A172 (cell line): ENCODE measurements at places on chromosomes 7 and 10. TPM values are rescaled to one million over a fixed set of nuclear protein-coding genes. Genes with fewer than 3 reads are reported as not detected.

DPP6 gene
- not detected in 2 replicates for total RNA-seq

GRCh38 chr10:49081547-49082275 is 33.6 kb downstream of the VSTM4 start:
- DNase-seq, result no peak

EPDR1 gene
- 51.9 and 64.0 TPM in 2 replicates for total RNA-seq

GRCh38 chr7:7970531-7971307 is 2.1 kb downstream of the GLCCI1 start:
- peak; percentile 26 for DNase-seq

DNA sequence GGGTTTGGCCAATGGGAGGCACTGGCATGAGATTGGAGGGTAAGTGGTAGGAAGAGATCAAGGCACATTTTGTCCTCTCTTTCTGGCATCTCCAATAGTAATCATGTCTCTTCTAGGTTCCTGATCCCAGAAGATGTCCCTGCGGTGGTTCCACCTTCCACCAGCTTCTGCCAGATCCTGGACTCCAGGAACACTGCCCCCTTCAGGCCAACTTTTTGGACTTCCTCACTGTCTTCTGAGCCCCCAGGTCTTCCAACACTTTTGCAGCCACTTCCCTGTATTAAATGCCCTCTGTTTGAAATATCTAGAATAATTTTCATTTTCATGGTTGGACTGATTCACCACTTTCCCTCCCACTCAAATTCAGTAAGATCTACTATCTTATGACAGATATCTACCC is 60.9 kb downstream of the BAMBI start:
- DNase-seq, result no peak

GRCh38 chr7:146424084-146424483 is 307.5 kb downstream of the CNTNAP2 start:
- no peak for DNase-seq

DNA sequence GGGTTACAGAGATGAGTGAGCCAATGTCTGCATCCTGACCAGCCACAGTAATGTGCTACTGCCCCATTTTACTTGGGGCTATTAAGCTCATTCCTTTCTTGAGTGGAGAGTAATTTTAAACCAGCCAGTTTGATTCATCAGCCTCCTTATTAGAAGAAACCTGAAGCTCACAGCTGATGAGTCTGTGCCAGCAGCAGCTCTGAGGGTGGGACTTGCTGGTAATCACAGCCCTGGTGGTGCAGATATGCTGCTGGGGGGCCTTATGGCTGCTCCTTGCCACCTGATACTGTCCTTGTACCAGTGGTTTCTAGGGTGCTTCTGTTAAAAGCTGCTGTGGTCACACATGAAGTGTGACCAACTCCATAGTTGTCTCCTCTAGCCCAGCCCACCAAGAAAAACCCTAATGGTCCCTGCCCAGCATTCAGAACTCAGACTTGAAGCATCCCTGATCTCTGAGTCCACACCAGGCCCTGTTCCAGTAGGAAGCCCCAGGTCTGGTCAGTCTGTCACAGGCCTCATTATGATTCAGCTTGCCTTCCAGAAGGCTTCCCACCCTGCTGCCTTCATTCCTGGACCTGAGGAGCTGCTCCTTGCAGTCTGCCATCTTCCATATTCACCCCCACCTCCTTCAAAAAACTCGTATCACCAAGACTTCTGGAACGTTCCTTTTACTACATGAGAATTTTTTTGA is 28.9 kb upstream of the RBM20 start:
- DNase-seq, result no peak

DNA sequence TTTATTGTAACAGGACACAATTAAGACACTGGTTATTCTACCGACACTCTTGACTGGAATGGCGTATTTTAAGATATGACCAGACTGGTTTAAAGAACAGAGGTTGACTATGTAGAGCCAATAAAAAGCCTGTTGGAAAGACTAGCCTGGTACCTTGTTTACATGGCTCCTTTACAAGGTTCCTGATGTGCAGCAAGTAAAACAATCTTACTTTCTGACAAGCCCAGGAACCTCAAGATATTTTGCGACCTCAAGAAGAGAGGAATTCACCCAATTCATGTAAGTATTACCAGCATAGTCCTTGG is 14.1 kb downstream of the LARP4B start:
- DNase-seq, result no peak

DNA sequence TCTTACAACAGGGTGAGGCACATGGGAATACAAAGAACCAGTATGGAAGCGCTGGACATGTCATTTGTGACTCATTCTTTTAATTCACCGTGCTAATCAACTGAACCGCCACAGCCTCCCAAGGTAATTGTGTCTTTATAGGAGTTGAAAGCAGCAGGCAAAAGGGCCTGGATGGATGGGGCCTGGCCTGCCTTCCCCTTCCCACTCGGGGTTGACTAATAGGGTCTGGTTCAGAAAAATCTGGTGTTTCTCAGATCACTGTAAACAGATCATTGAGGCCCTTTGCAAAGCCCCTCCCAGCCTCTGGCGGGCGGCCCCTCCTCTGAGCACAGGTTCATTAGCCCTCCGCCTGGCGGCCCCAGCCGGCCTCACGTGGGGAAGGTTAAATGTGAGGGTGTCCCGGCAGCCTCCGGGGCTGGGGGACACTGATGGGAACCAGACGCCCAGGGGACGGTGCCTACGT is 100.8 kb downstream of the EBF3 start:
- DNase-seq, result no peak

CALHM1 gene
- total RNA-seq, result not detected in 2 replicates

GRCh38 chr10:115073796-115074195 is 19.4 kb upstream of the ATRNL1 start:
- no peak for DNase-seq

- no peak for DNase-seq
Measured at GRCh38 chr10:37582237-37582636, 275.2 kb downstream of the ZNF248 start.

DNA sequence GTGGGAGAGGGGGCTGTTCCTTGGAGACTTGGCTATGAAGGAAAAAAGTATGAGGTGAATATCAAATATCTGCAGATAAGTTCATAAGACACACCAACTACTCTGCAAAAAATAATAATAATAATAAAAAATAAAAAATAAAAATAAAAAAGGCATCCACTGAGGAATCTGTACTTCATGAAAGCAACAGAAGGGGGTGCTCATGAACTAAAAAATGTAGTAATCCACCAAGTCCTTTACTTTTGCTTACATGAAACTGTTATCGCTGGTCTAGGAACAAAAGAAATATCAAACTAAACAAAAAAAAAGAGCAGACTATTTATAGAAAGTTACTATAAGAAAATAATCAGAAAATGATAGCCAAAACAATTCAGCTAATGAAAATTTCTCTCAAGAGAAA is 579.0 kb downstream of the PHTF2 start:
- DNase-seq, result no peak

GRCh38 chr10:117346574-117346973 is 28.7 kb downstream of the PDZD8 start:
- no peak for DNase-seq

GRCh38 chr7:70694434-70694970 is 437.4 kb upstream of the GALNT17 start:
- DNase-seq, result peak; percentile 35

- no peak for DNase-seq
Measured at GRCh38 chr10:10551596-10552301, 465.9 kb upstream of the CELF2 start.

ADARB2 gene
- 0.38 and 1.2 TPM in 2 replicates for total RNA-seq

CLEC5A gene
- total RNA-seq, result not detected in 2 replicates

GRCh38 chr10:42111076-42111475 is 527.3 kb downstream of the ZNF33B start:
- DNase-seq, result no peak

DNA sequence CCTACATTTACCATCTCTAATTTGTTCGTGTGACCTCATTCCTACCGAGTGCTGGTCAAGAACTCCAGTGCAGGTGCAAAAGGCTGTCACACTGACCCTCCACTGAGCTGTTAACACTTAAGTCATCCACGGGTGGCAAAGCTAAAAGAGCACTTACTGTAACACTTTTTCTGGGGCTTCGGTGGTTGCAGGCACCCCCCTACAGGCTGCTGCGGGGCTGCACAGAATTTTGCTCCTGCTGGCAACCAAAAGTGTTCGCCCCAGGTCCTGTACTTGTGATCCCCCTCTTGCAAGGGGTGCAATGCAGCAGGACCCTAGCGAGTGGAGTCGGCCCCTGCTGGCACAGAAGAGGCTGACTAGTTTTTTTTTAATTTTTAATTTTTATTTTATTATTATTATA is 298.9 kb upstream of the CNTNAP2 start:
- no peak for DNase-seq

DNA sequence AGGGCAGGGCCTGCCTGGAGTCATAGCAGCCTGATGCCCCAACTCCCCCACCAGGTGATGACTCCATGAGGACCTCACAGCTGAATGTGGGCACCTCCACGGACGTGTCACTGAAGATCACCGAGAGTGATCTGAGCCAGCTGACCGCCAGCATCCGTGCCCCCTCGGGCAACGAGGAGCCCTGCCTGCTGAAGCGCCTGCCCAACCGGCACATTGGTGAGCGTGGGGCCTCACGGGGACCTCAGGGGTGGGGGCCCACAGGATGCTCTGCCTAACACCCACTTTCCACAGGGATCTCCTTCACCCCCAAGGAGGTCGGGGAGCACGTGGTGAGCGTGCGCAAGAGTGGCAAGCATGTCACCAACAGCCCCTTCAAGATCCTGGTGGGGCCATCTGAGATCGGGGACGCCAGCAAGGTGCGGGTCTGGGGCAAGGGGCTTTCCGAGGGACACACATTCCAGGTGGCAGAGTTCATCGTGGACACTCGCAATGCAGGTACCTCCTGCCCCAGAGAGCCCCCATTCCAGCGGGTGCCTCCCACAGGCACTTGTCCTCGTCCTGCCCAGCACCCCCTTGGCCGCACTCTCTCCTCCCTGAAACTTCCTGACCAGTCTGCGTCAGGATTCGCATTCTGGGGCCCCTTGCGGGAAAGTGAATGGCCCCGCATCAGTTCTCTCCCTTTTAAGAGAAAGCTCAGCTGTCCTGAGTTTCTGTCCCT is 10.0 kb upstream of the ATP6V1F start:
- DNase-seq, result no peak

DNA sequence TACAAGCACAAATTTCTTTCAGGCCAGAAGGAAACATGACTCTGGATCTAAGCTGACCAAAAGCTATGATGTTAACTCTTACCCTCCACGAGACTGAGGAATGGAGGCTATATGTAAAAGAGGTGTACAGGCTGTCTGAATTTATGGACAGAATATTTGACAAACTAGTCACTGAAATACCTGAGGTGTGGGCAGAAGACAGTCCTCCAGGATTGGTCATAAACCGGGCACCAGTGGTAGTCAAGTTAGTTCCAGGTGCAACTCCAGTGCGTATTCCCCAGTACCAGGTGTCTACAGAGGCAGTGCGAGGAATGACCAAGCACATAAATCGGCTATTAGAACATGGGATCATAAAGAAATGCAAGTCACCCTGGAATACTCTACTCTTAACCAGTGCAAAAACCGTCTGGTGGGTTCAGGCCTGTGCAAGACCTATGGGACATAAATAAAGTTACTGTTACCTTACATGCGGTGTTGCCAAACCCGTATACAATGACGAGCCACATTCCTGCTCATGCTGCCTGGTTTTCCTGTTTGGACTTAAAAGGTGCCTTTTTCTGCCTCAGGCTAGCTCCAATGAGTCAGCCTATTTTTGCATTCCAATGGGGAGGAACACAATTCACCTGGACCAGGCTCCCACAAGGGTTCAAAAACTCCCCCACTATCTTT is 6.7 kb upstream of the CYREN start:
- no peak for DNase-seq

- DNase-seq, result no peak
Measured at GRCh38 chr10:42998481-42999384, 78.1 kb upstream of the RET start.

DNA sequence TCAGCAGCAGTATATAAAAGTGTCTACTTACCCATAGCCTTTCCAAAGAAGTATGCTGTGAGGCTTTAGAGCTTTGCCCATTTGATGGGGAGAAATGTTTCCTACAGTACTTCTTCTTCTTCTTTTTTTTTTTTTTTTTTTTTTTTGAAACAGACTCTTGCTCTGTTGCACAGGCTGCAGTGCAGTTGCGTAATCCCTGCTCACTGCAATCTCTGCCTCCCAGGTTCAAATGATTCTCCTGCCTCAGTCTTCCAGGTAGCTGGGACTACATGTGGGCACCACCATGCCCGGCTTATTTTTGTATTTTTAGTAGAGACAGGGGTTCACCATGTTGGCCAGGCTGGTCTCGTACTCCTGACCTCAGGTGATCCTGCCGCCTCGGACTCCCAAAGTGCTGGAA is 101.7 kb upstream of the TMEM26 start:
- no peak for DNase-seq

- DNase-seq, result no peak
Measured at GRCh38 chr10:88471899-88472298, 111.2 kb downstream of the RNLS start.

DNA sequence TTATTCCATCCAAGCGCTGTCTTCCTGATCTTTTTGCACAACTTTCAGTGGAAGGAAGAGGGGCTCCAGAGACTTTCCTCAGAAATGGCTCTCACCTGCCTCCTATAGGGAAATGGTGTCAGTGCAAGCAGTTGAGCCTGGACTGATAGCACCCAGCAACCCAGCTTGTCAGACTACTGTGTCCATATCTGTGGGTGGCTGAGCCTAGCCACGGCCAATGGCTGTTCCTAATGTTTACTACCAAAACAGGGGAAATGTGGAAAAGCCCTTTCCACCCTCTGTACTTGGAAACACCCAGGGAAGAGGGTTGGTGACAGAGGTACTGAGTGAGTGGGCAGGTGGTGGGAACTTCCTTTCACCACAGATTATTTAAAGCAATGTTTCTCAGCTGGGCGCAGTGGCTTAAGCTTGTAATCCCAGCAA is 4.3 kb upstream of the YKT6 start:
- peak; percentile 73 for DNase-seq

DNA sequence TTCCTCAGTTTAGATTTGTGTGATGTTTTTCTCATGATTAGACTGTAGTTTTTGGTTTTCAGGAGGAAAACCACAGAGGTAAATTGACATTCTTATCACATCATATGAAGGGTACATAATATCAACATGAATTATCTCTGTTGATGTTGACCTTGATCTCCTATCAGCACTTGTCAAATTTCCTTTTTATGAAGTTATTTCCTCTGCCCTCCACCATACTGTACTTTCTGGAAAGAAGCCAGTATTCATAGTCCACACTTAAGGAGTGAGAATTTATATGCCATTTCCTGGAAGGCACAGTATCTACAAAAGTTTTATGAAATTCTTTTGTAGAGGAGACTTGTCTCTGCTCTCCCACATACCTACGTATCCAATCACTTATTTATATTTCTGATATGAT is 807.2 kb upstream of the MBL2 start:
- no peak for DNase-seq

- DNase-seq, result no peak
Measured at GRCh38 chr10:46029461-46030030, 877 bp downstream of the NCOA4 start.

NOBOX gene
- not detected in 2 replicates for total RNA-seq

C10orf62 gene
- 0.38 TPM in 1 of 2 replicates, not detected in the other for total RNA-seq
